Eye (tissue), 1 donor: ENCODE measurements at places on chromosomes 2 and 18.
A peak's percentile ranks its signal among the peaks of the same experiment; 100 is the strongest.

- no peak for DNase-seq
Measured at GRCh38 chr2:72678024-72678423, 147.8 kb downstream of the EXOC6B start.

DNA sequence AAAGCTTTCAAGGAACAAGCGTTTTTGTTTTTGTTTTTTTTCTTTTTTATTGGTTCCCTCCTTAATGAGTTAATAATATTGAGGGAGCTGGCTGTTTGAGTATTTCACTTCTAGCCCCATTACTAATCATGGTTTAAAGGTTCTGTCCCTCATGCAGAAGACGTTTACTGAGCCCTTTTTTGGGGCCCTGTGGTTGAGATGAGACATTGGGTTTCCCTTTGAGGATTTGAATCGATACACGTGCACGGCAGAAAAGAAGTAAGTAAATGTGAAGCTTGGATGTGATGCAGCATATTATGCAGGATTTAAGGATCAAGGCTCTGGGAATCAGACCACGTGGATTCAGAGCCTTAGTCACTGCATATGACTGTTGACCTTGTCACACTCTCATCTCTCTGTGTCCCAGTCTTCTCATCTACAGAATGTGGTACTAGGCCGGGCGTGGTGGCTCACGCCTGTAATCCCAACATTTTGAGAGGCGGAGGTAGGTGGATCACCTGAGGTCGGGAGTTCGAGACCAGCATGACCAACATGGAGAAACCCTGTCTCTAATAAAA lies 1.0 kb upstream of the CHST10 start:
- DNase-seq: no peak

GRCh38 chr2:6359964-6360363 lies 505.7 kb downstream of the CMPK2 start:
- DNase-seq: no peak

- DNase-seq: no peak
Measured at GRCh38 chr2:149400997-149401396, 70.6 kb downstream of the LYPD6 start.

- DNase-seq: no peak
Measured at GRCh38 chr18:69109686-69110085, 291.0 kb upstream of the DOK6 start.

DNA sequence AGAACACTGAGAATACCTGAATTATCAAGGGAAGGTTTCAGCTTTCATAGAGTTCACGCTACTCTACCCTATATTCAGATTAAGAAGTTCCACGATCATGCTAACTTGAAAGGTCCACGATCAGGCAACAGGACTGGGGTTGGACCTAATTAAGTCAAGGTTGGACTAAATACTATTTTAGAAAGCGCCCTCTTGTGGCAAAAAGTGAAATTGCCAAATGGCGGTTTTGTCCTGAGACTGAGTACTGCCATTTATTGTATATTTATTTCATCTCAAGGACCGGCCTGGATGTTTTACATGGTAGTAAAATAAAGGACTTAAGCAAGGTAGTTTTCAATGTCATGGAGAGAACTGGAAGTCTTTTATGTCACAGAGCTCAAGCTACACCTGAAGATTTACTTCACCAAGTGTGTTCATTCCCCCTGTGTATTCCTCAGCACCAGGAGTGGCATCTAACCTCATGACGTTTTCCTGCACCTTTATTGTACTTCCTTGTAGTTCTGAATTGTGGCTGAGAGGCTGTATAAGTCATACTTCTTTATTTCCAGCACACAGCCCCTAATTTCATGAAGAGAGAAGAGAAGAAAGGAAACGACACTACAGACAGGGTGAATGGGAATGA lies 56.8 kb downstream of the SRD5A2 start:
- DNase-seq: peak; percentile 63

- peak; percentile 38 for DNase-seq
Measured at GRCh38 chr2:54638774-54639187, 84.7 kb upstream of the EML6 start.

DNA sequence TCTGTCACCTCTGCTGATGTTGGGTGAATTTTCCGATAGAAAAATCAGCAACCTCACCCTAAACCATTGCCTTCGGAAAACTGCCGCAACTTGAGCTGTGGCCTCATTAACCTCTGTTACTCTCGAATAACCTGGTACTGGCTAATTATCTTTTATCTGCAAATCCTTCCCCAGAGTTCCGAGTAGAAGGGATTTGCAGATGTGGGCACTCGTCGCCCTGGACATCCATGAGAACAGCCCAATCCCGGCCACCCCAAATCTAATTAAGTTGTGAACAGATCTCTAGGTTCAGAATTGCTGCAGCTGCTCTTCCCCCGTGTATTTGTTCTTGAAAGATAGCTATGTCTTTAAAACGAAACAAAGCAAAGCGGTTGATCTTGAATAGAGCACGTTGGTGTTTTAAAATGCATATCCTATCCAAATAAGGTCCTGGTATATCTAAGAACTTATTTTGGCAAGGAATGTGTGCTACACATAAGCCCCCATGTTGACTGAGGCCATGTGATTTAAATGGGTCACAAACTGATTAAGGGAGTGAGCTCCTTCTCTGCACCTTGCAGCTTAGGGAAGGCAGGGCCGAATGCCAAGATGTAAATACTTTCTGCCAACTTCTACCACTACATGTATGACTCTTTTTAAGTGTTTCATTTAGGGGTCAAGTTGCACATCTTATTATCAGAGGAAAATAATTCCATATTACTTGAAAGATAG lies 88.2 kb downstream of the MTCL1 start:
- DNase-seq: no peak

GRCh38 chr2:72214429-72215143 lies 66.9 kb upstream of the CYP26B1 start:
- DNase-seq: no peak

GRCh38 chr2:120704696-120705095 lies 31.0 kb upstream of the GLI2 start:
- DNase-seq: no peak

- no peak for DNase-seq
Measured at GRCh38 chr18:49524349-49524748, 37.3 kb upstream of the C18orf32 start.

GRCh38 chr2:158586491-158586890 lies 129.7 kb downstream of the PKP4 start:
- DNase-seq: no peak

DNA sequence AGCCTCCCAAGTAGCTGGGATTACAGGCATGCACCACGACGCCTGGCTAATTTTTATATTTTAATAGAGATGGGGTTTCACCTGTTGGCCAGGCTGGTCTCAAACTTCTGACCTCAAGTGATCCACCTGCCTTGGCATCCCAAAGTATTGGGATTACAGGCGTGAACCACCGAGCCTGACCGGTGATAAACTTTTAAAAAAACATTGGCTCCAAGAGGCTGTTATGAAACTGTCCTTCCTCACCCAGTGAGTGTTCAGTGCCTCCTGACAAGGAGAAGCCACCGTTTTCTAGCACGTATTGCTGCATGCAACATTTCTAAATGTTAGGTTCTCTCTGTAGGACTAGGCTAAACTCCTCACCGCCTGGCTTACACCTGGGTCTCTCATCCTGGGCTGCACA lies 63.3 kb downstream of the EDAR start:
- DNase-seq: no peak

DNA sequence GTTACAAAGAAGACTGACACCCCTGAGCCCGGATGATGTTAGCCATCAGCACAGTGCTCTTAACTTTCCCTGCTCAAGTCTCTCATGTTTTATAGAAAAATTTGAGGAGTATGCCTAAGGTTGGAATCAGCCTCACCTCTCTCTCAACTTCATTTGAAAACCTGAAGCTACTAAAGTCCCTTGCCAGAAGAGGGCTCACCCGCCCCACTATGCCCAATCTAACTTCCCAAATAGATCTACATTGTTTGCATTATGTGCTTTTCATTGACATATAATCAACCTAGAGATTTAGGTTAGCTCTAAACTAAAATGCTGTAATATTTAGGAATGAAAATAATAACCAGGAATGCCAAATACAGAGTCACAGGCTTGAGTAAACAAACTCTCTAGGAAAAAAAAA lies 305.4 kb downstream of the NCKAP5 start:
- peak; percentile 11 for DNase-seq

DNA sequence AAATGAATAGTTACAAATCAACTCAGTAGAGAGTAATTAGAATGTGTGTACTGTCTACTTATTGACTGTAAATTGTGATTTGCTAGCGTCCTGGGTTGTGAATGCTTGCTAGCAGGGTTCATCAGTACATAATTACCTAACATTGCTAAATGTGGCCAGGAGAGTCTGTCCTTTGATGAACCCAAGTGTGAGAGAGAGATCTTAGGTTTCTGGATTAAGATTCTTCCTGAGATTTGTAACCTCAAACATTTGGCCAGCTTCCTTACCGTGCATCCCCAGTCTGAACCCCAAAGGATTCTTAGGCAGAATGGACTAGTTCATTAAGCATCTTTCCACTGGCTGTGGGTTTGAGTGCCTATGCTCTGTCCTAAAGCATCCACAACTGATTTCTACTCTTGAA lies 84.0 kb upstream of the ITPRID2 start:
- no peak for DNase-seq
